ENCODE measurements at places on chromosomes 16 and 17. TPM values are rescaled to one million over a fixed set of nuclear protein-coding genes. Genes with fewer than 3 reads are reported as not detected.

GRCh38 chr17:78526231-78527025 is 50.8 kb downstream of the DNAH17 start:
- DNase-seq: no peak

Gene TMEM114
- total RNA-seq: not detected

- no peak for DNase-seq
These were observed 23.2 kb downstream of the ITGB3 start for GRCh38 chr17:47276868-47277267.

Gene GPR139
- not detected for total RNA-seq

Gene KRTAP4-2
- total RNA-seq: not detected

Gene USP36
- total RNA-seq: 105 TPM

DNA sequence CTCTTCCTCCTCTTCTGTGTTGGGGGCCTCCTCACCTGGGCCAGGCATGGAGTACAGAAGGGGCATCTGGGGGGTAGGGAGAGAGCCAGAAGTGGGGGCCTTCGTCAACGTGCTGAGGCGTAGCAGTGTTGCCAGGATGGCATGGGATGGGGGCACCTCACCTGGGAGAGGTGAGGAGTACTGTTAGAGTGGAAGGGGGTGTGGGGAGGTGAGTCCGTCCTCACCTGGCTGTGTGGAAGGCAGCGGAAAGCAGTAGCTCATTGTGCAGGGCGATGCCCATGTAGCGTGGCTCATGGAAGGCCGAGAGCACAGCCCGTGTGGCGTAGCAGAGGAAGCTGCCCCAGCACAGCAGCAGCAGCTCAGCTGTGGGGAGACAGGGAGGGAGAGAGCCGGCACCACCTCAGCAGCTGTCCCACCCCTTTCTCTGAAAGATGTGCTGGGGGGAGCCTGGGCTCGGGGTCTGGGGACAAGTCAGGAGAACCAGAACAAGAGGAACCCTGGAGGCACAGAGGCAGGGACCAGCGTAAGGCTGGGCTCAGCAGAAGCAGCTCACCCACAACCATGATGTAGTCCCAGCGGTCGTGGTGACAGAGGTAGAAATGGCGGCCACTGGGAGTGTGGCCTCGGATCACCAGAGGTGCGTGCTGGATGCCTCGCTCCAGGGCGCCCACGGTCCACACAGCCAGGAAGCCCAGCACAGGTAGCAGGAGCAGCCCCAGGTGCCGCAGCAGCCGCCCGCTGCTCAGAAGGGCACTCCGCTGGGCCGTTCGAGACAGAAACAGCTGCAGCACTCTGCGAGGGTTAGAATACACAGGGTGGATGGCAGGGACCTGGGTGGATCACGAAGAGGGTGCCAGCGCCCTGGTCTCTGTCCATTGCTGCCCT is 9.0 kb downstream of the GPR179 start:
- DNase-seq: no peak

- DNase-seq: no peak
These were observed 8.5 kb downstream of the CISD3 start for GRCh38 chr17:38738686-38739085.

Gene CD300E
- total RNA-seq: not detected

DNA sequence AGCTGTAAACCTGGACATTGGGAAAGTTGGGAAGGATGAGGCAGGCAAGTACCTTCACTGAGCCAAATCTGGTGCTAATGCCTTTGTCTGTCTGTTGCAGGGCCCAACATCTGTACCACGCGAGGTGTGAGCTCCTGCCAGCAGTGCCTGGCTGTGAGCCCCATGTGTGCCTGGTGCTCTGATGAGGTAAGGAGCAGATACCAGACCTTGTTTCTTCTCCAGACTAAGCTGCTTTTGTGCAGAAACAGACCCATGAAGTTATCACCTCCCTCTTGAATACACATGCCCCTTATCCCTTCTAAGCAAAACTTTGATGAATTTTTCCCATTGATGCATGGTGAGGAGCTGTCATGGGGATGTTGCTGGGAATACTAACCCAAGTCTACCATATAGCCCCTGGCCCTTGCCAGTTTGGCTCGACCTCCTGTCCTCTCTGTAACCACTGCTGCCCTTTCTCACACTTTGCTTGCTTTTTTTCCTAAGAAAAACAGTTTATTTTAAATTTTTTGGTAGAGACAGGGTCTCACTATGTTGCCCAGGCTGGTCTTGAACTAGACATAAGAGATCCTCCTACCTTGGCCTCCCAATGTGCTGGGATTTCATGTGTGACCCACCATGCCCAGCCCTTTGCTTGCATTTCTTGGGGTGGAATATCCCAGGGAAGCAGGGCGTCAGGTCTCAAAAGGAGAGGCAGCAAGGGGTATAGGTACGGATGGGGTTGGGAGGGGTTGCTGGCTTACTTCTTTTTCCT is 20.9 kb downstream of the ITGB3 start:
- no peak for DNase-seq

- DNase-seq: no peak
These were observed 70.2 kb upstream of the GNAO1 start for GRCh38 chr16:56121156-56121500.

Gene C17orf50
- not detected for total RNA-seq

GRCh38 chr16:72457243-72457940 is 285.4 kb upstream of the PMFBP1 start:
- no peak for DNase-seq

GRCh38 chr17:38724337-38724988 is 5.7 kb upstream of the CISD3 start:
- no peak for DNase-seq

Gene TBC1D16
- 2.0 TPM for total RNA-seq

DNA sequence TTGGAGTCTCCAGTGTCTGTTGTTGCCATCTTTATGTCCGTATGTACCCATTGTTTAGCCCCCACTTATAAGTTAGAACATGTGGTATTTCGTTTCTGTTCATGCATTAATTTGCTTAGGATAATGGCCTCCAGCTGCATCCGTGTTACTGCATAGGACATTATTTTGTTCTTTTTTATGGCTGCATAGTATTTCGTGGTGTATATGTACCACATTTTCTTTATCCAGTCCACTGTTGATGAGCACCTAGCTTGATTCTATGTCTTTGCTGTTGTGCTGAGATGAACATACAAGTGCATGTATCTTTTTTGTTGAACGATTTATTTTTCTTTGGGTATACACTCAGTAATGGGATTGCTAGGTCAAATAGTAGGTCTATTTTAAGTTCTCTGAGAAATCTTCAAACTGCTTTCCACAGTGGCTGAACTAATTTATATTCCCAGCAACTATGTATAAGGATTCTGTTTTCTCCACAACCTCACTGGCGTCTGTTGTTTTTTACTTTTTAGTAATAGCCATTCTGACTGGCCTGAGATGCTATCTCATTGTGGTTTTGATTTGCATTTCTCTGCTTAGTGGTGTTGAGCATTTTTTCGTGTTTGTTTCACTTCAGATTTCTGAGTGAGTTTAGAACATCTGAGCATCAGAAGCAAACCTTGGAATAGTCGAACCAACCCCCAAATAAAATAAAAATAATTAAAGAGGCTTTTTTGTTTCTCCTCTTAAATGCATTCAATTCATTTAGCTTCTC is 304.7 kb downstream of the ZFHX3 start:
- no peak for DNase-seq

Measured in activated T-helper 2 cell treated with anti-CD3 and anti-CD28 coated beads, Interferon-gamma antibody, Interleukin-2, Interleukin-4, amounts not matched to agents 10 μg/mL and 5 μg/mL and 100 μg/mL, durations not matched to agents 14 hours and 24 hours and 36 hours (primary cell).